LHCN-M2 (cell line): ENCODE measurements at places on chromosomes 5 and 9. TPM values are rescaled to one million over a fixed set of nuclear protein-coding genes. Genes with fewer than 3 reads are reported as not detected.

Gene TMC1
- total RNA-seq = not detected in 2 replicates

Gene ALDH1A1
- total RNA-seq = 155 and 163 TPM in 2 replicates

Gene BAAT
- 0.06 TPM in 1 of 2 replicates, not detected in the other for total RNA-seq

Gene ACOT12
- total RNA-seq = not detected in 2 replicates

Gene EGFL7
- 7.6 and 8.9 TPM in 2 replicates for total RNA-seq

GRCh38 chr5:39117401-39117800 lies 43.2 kb upstream of the RICTOR start:
- peak; percentile 34 for DNase-seq

DNA sequence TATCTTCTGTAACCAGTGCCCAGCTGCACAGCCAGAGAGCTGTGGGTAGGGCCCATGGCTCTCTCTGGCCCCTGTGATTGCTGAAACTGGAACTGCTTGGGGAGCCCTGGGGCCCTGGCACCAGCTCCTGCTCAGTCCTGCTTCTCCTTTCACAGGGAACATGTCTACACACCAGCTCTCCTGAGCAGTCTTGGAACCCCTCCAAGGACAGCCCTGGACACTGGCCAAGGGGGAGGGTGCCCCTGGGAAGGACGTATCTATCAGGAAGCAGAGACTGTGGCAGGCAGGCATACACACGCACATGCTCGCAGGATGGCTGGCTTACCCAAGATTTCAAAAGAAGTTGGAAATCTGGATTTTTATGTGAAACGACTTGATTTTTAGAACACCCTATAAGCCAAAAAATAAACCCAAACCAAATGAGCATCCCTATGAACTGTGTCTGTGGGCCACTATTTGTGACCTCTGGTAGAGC lies 8.8 kb upstream of the TRAF1 start:
- DNase-seq = peak; percentile 90

GRCh38 chr9:87286506-87286905 lies 211.2 kb upstream of the DAPK1 start:
- DNase-seq = no peak

DNA sequence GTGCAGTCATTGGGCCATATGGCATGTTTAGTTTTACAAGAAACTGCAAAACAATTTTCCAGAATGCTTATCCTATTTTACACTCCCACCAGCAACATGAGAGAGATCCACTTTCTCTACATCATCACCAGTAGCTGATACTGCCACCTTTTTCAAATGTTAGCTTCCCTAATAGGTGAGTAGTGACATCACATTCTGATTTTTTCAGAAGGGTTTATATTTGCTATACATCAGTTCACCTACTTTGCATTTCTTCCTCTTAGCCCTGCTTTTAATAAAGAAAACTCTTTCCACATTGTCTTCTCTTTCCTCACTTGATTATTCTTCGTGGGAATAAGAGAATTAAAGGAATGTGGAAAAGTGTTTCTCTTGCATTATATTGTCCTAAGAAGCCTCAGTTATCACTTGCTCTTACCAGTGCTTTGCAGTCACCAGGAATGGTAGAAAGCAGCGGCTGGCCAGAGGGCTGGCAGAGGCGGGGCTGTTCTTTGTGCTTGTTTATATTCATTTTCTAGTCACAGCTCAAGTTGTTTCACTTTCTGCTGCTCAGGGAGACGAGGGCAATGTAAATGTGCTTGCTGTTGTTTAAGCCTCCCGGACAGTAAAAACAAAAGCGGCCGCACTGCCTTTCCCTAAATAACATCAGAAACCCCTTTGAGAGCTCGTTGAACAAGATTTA lies 164.8 kb downstream of the HSD17B3 start:
- DNase-seq = peak; percentile 23

DNA sequence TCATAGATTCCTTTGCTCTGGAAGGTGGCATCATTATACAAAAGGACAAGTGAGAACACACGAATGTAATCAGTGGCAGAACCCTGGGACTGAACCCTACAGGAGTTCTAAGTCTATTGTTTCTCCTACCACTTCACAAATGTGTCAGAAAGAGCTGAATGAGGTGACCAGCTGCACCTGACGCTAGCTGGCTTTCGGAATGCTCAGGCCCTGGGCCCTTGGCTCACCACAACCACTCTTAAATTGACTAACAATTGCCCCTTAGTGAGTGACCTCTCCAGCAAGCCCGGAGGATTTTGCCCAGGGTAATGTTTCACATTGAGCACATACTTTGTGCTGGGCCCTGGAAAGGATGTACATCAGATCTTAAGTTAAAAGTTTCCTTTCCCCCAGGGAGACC lies 41.2 kb upstream of the ABCA1 start:
- DNase-seq = no peak

GRCh38 chr5:6790346-6790865 lies 77.2 kb downstream of the TENT4A start:
- no peak for DNase-seq

GRCh38 chr5:142131394-142131793 lies 22.8 kb downstream of the NDFIP1 start:
- DNase-seq = no peak

GRCh38 chr5:27313549-27313948 lies 275.2 kb upstream of the CDH9 start:
- DNase-seq = no peak

- DNase-seq = no peak
Observed at GRCh38 chr5:150788977-150789376, 10.4 kb downstream of the SMIM3 start.

DNA sequence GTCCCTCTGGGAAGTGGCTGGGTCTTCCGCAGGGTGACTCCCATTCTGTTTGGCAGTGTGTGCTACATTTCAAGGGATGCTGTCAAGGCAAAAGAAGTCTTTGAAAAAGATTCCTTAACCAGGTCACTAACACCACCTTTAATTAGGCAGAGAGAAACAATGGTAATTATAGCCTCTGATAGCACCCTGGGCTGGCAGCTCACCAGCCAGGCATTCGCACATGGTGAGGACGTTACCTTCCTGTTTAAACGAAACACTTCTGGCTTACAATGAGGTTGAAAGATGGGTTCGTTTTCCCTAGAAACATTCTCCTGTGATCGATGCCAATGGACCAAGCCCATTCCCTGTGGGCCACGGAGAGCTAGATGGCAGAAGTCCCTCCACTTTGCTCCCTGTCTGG lies 230.1 kb upstream of the PANK3 start:
- DNase-seq = no peak

DNA sequence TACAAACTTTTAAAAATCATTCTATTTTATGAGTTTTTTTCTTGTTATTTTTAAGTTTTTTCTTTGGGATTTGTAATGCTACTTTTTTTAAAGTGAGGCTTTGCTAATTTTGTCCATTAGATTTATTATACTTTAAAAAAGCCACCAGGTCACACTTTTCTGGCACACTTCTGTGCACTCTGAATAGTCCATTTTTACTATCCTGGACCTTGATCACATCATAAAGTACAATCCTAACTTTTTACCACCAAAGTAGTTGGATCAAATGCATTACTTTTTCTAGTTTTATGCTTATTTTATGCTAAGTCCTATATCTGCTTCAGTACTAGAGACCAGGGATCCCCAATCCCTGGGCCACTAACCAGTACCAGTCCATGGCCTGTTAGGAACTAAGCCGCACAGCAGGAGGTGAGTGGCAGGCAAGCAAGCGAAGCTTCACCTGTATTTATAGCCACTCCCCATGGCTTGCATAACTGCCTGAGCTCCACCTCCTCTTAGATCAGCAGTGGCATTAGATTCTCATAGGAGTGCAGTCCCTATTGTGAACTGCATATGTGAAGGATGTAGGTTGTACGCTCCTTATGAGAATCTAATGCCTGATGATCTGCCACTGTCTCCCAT lies 16.0 kb downstream of the FRRS1L start:
- DNase-seq = no peak

- DNase-seq = peak; percentile 82
Observed at GRCh38 chr5:115657881-115658233, 32.0 kb upstream of the TMED7 start.

DNA sequence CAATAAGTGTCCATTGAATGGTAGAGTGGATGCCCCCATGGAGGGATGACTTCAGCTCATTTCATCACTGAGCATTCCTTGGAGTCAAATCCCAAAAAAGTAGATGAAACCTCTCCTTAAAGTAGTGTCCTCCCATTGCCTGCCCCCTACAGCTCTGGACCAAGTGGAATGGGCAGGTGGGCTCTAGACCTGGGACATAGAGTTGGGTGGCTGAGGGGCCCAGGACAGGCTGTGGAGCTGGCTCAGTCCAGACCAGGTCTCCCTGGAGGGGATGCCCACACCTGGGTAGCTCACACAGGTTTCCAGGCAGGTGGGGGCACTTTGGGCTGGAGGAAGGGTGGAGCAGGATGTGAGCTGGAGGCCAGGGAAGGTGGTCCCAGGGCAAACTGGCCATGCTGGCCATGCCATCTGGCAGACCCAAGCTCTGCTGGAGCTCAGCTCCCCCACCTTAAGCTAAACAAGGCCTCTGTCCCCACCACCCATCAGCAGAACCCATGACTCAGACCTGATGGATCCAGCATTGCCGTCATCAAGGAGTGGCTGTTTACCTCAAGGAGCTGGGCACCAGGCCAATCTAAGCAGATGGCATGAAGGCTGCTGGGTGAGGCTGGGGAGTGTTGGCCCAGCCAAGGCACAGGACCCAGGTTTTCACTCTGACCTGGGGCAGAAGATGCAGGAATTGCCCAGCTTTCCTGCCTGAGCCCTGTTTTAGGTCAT lies 6.2 kb upstream of the SPINK4 start:
- peak; percentile 91 for DNase-seq
